ENCODE measurements at places on chromosomes 12 and 14.

GRCh38 chr12:86929962-86930361 is 673.8 kb upstream of the MGAT4C start:
- no peak for DNase-seq

GRCh38 chr12:111045941-111046340 is 125.6 kb upstream of the MYL2 start:
- no peak for DNase-seq

DNA sequence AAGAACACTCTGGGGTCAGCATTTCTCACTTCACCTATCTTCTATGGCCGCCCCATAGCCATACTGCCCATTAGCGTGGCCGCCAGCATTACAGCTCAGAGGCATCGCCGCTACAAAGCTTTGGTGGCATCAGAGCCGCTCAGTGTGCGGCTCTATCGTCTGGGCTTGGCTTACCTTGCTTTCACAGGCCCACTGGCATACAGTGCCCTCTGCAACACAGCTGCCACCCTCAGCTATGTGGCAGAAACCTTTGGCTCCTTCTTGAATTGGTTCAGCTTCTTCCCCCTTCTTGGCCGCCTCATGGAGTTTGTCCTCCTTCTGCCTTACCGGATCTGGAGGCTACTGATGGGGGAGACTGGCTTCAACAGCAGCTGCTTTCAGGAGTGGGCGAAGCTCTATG is 2.6 kb downstream of the DNAJC22 start:
- DNase-seq, result no peak

- no peak for DNase-seq
These were observed 19.0 kb upstream of the RAB3IP start for GRCh38 chr12:69719336-69720316.

DNA sequence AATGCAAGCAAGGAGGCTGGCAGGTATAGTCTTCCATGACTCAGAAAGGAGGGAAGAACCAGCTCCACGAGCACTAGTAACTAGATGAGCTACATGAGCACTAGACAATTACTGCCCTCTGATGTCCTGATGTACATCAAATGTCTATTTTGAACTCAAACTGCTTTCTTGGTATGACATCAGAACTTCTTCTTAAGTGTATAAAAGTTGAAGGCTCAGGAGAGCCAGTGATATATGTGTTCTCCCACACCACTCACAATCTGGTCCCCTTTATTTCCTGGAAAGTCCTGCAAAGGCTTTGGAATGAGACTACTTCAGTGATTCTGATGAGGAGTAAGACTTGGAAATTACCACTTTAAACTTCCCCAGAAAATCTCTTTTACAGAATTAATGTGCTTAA is 18.5 kb upstream of the DHRS7 start:
- DNase-seq, result no peak

- no peak for DNase-seq
These were observed 9.1 kb downstream of the PPTC7 start for GRCh38 chr12:110574044-110574443.
